ENCODE measurements at places on chromosomes 16 and 17.
A peak's percentile ranks its signal among the peaks of the same experiment; 100 is the strongest.

GRCh38 chr17:36721560-36722120 lies 120.3 kb downstream of the MRM1 start:
- no peak for DNase-seq

- DNase-seq, result no peak
These were observed 28.5 kb downstream of the CRLF3 start for GRCh38 chr17:30796016-30796415.

- no peak for DNase-seq
These were observed 36.7 kb downstream of the STAT5A start for GRCh38 chr17:42325026-42325425.

GRCh38 chr16:6483469-6484033 lies 849.1 kb upstream of the RBFOX1 start:
- DNase-seq, result peak; percentile 21

DNA sequence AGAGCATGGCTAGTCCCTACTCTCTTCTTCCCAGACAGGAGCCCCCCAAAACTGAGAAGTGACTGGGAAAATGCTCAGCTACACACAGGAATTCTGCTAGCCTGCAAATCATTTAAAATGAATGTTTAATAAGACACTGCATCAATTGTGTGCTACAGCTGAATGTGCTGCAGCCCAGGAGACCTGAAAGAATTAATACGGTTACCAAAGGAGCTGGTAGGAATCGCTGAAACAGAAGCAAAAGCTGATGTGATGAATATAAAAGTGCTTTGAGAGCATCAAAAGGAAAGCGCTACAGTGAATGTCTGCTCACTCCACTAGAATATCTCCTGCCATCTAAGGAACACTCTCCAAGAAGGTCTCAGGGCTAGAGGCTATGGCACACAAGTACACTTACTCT lies 3.7 kb downstream of the GRIN2A start:
- DNase-seq, result no peak

DNA sequence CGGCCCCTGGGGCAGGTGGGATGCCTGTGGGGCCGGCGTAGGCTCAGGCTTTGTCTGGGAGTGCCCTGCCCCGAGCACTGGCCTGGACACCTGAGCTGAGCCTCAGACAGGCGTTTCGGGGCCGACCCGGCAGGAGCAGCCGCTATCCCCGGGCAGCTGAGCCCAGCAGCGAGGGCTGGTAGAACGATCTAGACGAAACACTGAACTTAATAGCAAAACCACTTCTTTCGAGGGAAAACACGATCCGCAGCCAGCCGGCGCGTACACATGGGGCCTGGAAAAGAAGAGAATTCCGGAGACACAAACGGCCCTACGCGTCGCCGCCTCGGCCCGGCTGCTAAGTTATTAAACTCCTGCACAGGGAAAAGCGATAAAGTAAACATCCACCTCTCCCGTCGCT lies 22.0 kb upstream of the SSTR5 start:
- no peak for DNase-seq

DNA sequence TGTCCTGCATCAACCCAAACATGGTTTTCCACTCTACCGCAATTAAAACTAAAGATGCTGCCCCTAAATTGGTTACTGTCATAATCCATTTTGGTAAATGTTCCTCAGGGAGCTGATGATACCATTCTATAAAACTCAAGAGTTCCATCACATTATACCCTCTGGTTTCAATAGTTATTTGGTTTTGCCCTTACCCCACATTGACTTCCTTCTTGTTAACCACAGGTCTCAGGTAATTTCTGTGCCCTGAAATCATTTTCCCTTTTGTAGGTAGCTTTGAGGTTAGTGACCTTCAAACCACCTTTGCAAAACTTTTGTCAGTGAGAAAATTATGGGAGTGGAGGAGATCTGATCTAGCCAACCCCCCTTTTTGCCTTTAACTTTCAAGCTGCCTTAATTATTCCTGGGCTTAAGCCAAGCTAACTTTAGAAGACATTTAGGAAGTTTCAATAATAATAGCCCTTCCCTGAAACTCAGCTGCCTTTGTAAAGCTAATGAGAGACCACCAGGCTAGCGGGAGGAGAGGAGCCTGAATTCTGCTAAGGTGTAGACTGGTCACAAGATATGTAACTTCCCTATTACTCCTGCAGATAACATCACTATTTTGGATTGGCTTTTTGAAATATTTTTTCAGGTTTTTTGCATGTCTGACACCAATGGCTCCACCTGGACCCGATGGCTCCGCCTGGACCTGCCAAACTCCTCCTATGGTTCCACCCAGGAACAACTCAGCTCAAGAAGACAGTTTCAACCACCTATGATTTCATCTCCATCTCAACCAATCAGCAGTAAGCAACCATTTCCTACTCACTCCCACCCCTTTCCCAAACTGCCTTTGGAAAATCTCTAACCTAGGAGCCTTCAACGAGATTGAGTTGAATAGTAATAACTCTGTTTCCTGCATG lies 224.9 kb downstream of the HS3ST3B1 start:
- no peak for DNase-seq

DNA sequence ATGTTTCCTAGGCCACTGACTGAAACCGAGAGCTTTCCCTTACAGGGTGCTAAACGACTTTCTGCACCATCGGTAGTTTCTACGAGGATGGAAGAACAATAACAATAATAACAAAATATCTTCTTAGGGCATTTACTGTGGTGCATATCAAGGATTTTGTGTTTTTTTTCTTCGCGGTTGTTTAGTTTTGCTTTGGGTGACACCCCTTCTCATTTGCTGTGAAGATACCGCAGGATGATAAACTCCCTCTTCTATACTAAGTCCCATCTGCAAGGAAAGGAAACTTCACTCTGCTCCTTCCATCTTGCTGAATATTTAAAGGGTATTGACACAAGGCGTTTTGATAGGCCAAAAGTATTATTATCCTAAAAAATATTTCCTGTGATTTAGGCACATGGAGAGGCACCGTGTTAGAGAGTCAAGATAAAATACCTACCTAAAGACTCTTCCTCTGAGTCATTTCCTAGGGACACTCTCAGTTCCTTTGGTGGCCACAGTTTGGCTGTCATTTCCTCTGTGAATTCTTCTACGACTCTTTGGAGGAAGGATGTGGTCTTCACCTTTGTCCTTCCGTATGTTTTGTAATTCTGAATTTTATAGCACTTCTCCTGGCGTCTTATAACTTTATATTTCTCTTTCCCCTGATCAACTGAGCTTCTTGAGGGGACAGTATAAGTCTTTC lies 318.8 kb downstream of the CDH13 start:
- no peak for DNase-seq

DNA sequence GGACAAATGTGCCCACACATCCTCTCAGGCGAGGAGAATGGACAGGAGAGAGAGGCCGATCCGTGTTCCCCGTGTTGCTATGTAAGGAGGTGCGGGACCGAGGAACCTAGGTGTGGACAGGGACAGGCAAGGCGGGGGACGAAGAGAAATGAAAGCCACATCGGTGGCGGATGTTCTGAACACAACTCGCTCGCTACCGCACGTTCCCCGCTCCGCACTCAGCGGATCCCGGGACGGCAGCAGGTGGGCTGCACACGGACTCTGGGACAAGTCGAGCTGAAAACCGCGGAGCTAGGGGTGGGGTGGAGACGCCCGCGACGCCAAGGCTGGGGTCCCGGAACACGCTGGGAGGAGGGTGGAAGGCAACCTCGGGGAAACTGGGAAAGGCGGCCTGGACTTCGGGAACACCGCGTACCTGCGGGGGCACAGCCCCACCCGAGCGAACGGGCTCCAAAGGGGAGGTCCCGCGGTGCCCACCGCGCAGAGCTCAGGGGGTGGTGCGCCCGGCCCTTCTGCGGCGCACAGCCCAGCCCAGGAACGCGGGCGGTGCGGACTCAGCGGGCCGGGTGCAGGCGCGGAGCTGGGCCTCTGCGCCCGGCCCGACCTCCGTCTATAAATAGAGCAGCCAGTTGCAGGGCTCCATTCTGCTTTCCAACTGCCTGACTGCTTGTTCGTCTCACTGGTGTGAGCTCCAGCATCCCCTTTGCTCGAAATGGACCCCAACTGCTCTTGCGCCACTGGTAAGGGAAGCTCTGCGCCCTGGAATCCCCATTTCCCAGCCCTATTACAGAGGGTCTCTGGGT lies at the start of gene MT1E:
Gene MT1E (plus strand): TSS at position 642 of the 803 bp plus-strand sequence. CDS start 71 bp downstream, at position 713.
- no peak for DNase-seq

- no peak for DNase-seq
These were observed 1.1 kb downstream of the ROGDI start for GRCh38 chr16:4801051-4801961.

- DNase-seq, result no peak
These were observed 3.6 kb downstream of the MMP28 start for GRCh38 chr17:35791681-35792350.

DNA sequence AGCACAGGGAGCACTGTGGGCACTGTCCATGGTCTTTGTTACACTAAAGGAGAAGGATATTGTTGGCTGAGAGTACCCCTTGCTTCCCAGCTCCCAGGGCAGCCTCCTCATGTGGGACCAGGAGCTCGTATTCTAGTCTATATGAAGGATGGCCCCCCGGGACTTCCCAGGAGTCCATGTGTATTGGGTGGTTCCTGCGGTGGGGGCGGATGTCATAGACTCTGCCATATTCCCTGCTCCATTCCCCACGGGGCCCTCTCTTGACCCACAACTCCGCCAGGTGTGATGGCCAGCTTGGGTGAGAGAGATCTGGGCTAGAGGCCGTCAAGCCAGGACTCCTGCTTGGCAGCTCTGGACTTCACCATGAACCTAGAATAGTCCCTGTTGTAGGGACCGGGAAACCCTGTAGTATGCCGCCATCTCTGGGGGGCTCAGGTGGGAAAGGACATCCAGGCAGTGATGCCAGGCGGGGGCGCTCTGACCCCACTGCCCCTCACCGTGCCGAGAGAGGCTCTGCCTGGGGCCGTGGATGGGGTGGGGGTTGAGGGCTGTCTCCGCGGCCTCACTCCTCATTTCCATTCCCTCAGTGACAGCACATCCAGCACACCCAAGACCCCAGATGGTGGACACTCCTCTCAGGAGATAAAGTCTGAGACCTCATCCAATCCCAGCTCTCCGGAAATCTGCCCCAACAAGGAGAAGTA lies 37.8 kb downstream of the OR1D5 start:
- no peak for DNase-seq

GRCh38 chr16:76059186-76059585 lies 218.0 kb upstream of the CNTNAP4 start:
- no peak for DNase-seq

DNA sequence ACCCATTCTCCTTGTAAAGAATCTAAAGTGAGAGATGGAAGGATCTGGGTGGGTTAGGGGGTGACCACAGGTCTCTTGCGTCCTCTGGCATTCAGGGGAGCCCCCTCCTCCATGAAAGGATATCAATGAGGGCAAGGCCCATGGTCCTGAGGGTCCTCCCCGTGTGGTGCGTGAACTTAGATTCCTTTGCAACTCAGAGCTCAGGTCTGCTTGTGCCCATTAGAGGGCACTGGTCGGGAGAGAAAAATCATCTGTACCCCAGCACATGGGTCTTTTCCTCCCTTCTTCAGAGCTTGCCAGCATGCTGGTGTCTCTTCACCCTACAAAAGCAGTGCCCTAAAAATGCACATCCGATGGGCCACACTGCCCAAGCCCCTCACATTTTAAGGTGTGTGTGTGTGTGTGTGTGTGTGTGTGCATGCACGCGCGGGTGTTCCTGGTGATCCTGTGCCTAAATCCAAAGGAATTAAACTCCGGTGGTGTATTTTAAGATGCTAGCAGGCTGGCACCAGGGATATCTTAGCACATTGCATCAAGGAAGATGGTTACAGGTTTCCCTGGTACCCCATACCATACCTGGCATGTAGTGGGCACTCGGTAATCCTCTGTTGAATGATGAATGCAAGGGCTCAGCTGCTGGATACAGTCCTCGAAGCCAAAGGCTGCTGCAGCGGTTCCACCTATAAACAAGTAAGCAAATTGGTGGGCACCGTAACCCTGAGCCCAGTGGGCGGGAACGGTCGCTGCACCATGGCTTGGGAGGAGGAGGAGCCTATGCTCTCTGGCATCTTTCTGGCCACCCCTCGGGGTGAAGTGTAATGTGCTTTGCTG lies 4.7 kb downstream of the C1QTNF1 start:
- DNase-seq, result no peak

DNA sequence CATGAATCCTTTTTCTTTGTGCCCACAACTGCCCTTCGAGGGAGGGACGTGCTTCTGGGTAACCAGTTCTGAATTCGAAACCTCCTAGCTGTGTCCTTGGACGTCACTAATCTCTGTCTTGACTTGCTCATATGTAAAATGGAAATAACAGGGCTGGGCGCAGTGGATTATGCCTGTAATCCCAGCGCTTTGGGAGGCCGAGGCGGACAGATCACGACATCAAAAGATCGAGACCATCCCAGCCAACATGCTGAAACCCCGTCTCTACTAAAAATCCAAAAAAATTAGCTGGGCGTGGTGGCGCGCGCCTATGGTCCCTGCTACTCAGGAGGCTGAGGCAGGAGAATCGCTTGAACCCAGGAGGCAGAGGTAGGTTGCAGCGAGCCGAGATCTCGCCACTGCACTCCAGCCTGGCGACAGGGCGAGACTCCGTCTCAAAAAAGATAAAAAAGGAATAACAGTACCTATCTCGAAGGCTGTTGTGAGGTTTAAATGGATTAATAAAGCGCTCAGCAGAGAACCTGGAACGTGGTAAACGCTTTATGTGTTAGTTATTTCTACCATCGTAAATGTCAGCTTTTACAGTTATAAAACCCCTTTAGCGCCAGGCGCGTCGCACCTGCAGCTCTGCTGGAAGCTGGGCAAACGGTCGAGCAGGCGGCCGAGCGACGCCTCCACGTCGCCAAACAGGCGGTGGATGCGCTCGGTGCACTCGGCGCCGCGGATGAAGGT lies 641 bp downstream of the COG8 start:
- DNase-seq, result no peak
